ENCODE measurements at places on chromosomes 13 and 19.

DNA sequence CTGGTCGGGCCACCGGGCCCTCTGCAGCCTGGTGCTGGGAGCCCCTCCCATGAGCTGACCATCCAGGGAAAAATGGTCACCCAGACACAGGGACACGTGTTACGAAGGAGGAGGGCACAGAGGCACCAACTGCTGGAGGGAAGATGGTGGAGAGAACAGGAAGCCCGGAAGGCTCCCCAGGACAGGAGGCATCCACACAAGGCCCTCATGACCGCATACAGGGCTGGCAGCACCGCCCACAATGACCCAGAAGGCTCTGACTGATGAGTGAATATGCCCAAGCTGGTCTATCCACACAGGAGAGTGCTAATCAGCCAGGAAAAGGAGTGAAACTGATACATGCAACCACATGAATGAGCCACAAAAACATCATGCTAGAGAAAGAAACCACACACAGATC lies 14.0 kb upstream of the TMEM86B start:
- peaks cover 3% of the 10 kb centered on the region for H3K4me1 ChIP-seq
- H3K36me3 ChIP-seq = no peaks in the 10 kb centered on the region
- no peak overlapping the region for H3K4me3 ChIP-seq
- H3K27me3 ChIP-seq = no peaks in the 10 kb centered on the region

DNA sequence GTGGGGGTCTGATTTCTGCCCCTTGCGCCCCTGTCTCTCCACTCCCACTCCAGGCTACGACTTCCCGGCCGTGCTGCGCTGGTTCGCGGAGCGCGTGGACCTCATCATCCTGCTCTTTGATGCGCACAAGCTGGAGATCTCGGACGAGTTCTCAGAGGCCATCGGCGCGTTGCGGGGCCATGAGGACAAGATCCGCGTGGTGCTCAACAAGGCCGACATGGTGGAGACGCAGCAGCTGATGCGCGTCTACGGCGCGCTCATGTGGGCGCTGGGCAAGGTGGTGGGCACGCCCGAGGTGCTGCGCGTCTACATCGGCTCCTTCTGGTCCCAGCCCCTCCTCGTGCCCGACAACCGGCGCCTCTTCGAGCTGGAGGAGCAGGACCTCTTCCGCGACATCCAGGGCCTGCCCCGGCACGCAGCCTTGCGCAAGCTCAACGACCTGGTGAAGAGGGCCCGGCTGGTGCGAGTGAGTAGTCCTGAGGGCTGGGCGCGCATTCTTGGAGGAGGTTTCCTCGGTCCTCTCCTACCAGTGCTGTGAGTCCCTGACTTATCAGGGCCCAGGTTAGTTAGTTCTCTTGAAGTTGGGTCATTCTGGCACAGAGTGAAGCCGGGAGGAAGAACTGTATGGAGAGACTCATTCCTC lies 12.7 kb downstream of the EHD2 start:
- H3K4me1 ChIP-seq = peaks cover 14% of the 10 kb centered on the region
- no peaks in the 10 kb centered on the region for H3K27me3 ChIP-seq
- no peak overlapping the region for H3K27ac ChIP-seq
- no peaks in the 10 kb centered on the region for H3K36me3 ChIP-seq
- H3K4me3 ChIP-seq = no peak overlapping the region

- H3K4me3 ChIP-seq = no peak overlapping the region
- no peak overlapping the region for H3K27ac ChIP-seq
- no peaks in the 10 kb centered on the region for H3K36me3 ChIP-seq
- DNase-seq = no peak
These were observed 1451.5 kb downstream of the EFNB2 start for GRCh38 chr13:105083992-105084391.

DNA sequence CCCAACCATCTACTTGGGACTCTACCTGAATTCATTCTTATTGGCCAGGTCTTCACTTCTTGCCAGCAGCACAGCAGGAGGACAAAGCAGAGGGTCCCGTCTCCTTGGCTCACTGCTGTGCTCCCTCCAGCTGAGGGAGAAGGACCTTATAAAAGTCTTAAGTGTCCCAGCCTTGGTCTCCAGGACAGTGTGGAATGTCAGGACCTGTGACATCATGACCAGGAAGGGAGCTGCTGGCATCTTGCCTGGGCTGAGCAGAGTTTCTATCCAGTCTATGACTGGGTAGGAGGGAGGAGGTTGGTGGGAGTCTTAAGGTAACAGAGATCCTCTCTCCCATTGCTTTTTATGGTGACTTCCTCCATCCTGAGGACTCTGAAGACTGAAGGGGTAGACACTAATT lies 56.6 kb upstream of the ANKRD10 start:
- no peaks in the 10 kb centered on the region for H3K27me3 ChIP-seq
- no peak for DNase-seq
- H3K4me1 ChIP-seq = no peaks in the 10 kb centered on the region
- no peak overlapping the region for H3K27ac ChIP-seq

DNA sequence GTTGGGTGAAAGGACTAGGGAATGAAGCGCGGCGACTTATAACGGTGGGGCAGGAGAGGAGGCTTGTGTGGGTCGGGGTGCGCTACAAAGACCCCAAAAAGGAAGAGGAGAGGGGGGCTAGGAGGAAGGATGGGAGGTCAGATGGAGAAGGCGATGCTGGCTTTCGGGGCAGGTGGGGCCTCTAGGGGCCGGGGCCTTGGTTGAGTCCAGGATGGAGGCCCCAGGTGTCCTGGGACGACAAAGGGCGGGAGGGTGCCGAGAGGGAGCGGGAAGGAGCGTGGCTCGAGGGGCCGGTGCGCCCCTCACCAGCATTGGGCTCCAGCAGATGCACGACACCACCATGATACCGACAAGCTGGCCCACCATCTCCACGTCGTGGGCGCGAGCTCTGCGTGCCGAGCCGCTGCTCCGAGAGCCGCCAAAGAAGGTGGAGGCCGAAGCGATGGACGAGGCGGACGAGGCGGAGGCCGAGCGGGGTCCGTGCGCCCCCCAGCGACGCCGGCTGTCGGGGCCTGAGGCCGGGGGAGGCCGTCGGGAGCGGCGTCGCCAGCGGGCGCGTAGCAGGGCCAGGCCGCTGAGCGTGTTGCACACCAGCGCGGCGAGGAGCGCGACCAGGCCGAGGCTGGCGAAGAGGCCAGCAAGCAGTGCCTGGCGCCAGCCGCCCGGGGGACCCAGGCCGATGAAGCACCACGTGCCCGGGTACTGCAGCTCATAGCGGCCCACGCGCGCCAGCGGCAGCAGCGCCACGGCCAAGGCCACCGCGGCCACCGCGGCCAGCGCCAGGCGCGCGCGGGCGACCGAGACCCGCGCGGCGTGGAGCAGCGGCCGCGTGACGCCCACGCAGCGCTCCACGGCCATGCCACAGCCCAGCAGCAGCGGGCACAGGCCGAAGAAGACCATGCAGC lies 1.8 kb downstream of the PTGER1 start:
- DNase-seq = no peak
- no peaks in the 10 kb centered on the region for H3K27me3 ChIP-seq
- no peak overlapping the region for H3K4me3 ChIP-seq
- no peak overlapping the region for H3K27ac ChIP-seq
- peaks cover 6% of the 10 kb centered on the region for H3K4me1 ChIP-seq
- H3K36me3 ChIP-seq = no peaks in the 10 kb centered on the region

- no peak for DNase-seq
- no peaks in the 10 kb centered on the region for H3K36me3 ChIP-seq
- no peak overlapping the region for H3K27ac ChIP-seq
- no peak overlapping the region for H3K4me3 ChIP-seq
- no peaks in the 10 kb centered on the region for H3K27me3 ChIP-seq
- H3K4me1 ChIP-seq = no peaks in the 10 kb centered on the region
These were observed 5.2 kb downstream of the LILRA4 start for GRCh38 chr19:54333586-54334298.

GRCh38 chr19:52660981-52661380 lies 22.8 kb upstream of the ZNF83 start:
- no peak overlapping the region for H3K27ac ChIP-seq
- no peaks in the 10 kb centered on the region for H3K27me3 ChIP-seq
- DNase-seq = no peak
- H3K4me3 ChIP-seq = no peak overlapping the region
